ENCODE measurements at places on chromosomes 11 and 22.

DNA sequence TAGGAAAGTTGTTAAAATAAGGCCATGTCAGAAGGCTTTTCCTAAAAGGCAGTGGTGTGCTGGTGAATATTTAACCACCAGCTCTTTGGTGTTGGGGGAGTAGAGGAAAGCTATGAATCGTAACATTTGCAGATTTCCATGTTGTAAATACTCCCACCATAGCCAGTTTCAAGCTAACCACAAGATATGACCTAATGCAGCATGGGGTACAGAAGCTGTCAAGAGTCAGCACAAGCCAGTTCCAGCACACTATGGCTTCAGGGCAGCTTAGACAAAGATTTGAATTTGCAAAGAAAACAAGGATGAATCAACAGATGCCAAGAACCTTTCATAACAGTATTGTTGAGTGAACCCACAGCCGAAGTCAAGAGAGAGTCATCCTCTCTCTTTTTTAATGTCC is 40.0 kb downstream of the COMMD9 start:
- no peak for DNase-seq

DNA sequence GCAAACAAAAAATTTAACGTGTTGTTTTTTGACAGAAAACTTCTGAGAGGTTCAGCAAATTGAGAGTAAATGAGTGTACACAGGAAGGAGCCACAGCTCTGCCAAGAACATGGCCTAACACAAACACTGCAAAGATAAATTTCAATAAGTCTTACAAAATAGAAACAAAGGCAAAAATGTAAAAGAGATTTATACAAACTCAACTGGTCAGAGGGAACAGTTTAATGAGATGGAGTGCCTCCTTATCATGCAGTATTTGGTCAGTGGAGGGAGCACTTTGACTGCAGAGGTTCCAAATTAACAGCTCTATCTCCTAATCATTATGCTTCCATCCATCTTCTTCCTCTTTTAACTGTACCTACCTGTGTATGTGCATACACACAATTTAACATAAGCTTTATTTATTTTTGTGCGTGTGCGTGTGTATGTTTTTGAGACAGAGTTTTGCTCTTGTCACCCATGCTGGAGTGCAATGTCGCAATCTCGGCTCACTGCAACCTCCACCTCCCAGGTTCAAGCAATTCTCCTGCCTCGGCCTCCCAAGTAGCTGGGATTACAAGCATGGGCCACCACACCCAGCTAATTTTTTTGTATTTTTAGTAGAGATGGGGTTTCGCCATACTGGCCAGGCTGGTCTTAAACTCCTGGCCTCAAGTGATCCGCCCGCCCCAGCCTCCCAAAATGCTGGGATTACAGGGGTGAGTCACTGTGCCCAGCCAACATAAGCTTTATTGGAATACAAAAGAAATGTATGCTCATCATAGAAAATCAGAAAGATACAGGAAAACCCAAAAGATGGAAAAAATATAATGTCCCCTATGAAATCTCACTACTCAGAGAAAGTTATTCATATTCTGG is 111.9 kb downstream of the MRTFA start:
- no peak for DNase-seq

GRCh38 chr11:114178656-114179055 is 117.5 kb upstream of the NNMT start:
- DNase-seq: no peak

DNA sequence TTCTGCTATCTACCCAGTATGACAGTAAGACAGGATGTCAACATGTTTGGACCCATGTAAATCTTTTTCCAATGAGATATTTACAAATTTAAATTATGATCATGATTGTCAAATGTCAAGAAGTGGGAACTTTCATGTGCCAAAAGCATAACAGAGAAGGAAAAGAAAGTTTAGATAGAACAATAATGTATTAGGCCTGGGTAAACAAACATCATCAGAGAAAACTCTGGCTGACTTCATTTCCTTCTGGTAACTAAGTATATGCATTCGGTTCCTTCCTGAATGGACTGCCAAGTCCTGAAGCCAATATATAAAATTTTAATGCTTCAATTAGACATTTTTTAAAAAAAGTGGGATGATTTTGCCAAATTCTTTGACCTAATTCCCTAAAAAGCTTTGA is 16.5 kb downstream of the RNF141 start:
- DNase-seq: no peak

DNA sequence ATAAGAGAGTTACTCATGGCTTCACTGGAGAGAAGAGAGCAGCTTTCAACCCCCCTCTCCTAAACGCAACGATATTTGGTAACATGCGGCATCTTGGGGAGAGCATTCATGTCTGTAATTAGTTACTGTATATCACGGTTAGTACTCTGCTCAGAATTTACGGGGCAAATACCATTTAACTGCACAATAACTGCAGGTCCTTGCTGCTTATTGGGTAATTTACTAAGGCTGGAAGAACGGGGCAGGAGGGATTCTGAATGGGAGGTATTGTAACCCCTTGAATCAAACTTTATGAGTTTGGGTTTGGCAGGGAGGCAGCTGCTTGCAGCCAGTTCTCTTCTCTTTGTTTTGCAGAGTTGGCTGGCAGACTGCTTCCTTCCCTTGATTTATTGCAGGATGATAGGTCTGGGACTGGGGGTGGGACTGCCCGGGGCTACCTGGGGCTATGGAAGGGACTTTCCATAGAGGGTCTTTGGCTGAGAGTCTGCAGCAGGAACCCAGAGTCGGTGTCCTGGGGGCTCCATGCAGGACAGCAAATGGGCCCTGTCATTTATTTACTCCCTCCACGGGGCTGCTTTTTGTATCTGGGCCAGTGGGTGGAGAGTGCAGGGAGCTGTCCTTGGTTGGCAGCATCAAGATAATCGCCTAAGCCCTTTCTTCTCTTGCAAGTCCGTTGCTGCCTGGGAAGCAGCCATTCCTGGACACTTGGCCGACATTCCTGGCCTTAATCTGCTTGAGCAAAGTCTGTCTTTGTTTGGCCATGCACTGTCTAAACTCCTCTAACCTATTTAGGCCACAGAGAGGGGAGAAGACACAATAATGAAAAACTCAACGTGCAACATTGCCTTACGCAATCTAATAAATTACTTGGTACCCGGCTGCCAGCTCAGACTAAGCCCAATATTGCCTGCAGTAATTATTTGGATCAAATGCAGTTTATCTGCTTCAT is 188.9 kb downstream of the ST3GAL4 start:
- no peak for DNase-seq
